Common myeloid progenitor, CD34-positive (primary cell): ENCODE measurements at places on chromosomes 11 and 22.

DNA sequence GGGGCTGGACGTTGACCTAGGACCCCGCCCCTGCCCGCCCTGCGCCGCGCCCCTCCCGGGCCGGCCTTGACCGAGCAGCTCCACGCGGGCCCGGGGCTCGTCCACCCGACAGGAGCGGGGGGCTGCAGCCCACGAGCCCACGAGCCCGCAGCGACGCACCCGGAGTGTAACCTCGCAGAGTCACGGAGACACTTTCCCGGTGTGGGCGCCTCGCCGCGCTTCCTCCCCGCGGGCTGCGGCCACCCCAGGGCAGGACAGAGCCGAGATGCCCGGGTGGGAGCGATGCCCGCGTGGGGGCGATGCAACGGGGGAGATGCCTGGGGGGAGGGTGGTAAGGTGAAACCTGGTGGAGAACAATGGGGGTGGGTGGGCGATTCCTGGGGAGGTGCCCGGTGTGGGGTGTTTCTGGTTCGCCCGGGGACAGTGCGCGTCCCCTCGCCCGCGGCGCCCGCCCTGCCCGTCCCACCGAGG lies 4.9 kb upstream of the ZBED4 start:
- H3K36me3 ChIP-seq = no peaks in the 10 kb centered on the region
- peak; percentile 58 for DNase-seq
- H3K27me3 ChIP-seq = no peaks in the 10 kb centered on the region
- no peak overlapping the region for H3K27ac ChIP-seq

- peaks cover 15% of the 10 kb centered on the region for H3K4me1 ChIP-seq
- no peak for DNase-seq
- H3K27me3 ChIP-seq = no peaks in the 10 kb centered on the region
- H3K27ac ChIP-seq = no peak overlapping the region
These were observed 224.3 kb downstream of the DSCAML1 start for GRCh38 chr11:117572671-117573070.

DNA sequence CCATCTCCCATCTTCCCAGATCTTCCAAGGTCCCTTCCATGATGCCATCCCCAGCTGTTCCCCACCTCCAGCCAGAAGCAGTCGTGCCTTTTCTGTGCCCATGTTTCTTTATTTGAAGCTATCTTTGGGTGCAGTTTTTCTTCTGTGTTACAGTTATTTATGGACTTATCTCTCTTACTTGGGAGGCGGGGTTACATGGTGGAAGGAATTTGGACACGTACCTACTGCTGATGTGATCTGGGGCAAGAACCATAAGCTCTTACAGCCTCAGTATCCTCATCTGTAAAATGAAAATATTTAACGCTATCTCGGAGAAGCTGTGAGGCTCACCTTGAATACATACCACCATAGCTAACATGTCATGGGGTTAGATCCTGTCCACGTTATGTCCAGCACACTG lies 98.9 kb downstream of the ZBTB16 start:
- peaks cover 19% of the 10 kb centered on the region for H3K36me3 ChIP-seq
- no peak overlapping the region for H3K4me3 ChIP-seq
- H3K27me3 ChIP-seq = no peaks in the 10 kb centered on the region

- no peak overlapping the region for H3K4me3 ChIP-seq
- DNase-seq = no peak
- H3K27me3 ChIP-seq = no peaks in the 10 kb centered on the region
- no peak overlapping the region for H3K27ac ChIP-seq
- no peaks in the 10 kb centered on the region for H3K36me3 ChIP-seq
These were observed 41.1 kb downstream of the RPS6KA4 start for GRCh38 chr11:64400102-64400501.

DNA sequence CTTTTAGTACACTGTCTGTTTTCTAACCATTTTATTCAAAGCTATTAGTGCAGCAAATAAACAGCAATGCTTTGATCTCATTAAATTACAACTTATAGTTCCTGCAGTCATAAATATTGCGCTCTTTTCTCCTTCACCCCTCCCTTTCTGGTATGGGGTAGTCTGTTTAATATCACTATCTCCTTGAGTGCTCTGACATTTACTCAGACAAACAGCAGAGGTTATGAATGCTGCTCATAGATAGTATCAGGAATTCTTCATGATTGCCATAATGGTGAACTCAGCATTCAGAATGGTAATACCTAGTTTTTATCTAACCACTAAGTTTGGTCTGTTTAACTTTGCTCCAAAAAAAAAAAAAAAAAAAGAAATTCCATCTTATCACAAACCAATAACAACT lies 87.4 kb downstream of the EIF3M start:
- DNase-seq = no peak
- H3K4me3 ChIP-seq = no peak overlapping the region
- no peaks in the 10 kb centered on the region for H3K27me3 ChIP-seq
- no peaks in the 10 kb centered on the region for H3K4me1 ChIP-seq
- no peak overlapping the region for H3K27ac ChIP-seq

- H3K27ac ChIP-seq = no peak overlapping the region
- no peaks in the 10 kb centered on the region for H3K27me3 ChIP-seq
- peaks cover 2% of the 10 kb centered on the region for H3K4me1 ChIP-seq
- DNase-seq = no peak
- no peak overlapping the region for H3K4me3 ChIP-seq
These were observed 15.2 kb upstream of the EIF3D start for GRCh38 chr22:36544107-36544620.

DNA sequence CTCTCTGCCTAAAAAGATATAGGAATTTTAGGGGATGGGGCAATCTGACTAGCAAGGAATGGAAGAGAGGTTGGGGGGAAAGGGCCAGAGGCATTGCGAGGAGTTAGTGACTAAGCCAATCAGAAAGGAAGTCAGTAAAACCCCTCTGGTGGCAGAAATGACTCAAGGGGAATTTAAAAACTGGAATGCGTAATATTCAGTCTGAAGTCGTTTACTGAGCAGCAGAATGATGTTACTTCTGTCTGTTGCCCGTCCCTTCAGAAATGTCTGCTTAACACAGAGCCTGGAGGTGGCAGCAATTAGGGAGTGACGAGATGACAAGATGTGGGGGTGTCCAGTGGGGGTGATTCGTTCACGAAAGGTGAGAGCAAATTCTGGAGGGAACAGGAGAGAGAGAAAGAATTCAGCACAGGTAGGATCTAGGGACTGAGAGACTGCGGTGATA lies 107.7 kb upstream of the CLMP start:
- H3K27me3 ChIP-seq = no peaks in the 10 kb centered on the region
- H3K36me3 ChIP-seq = no peaks in the 10 kb centered on the region
- peaks cover 42% of the 10 kb centered on the region for H3K4me1 ChIP-seq
- DNase-seq = peak; percentile 62
- no peak overlapping the region for H3K4me3 ChIP-seq

GRCh38 chr11:113274713-113275582 lies 39.4 kb upstream of the TTC12 start:
- H3K27ac ChIP-seq = no peak overlapping the region
- no peaks in the 10 kb centered on the region for H3K27me3 ChIP-seq
- H3K36me3 ChIP-seq = no peaks in the 10 kb centered on the region
- no peaks in the 10 kb centered on the region for H3K4me1 ChIP-seq
- DNase-seq = no peak

DNA sequence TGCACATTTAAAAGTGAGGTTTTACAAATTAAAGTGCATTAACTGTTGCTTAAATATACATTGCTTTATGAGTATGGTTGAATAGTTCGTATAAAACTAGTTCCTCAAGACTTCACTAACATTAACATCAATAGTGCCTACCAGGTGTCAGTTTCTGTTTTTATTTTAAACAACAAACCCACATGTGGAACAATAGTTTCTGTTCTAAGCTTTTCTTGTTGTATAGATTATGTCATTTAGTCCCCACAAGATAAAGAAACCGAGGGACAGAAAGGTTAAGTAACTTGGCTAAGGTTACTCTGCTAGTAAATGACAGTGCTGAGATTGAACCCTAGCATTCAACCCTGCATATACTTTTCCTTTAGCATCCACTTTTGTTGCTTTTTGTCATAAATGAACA lies 41.4 kb upstream of the ST14 start:
- H3K4me3 ChIP-seq = no peak overlapping the region
- no peaks in the 10 kb centered on the region for H3K27me3 ChIP-seq
- no peak overlapping the region for H3K27ac ChIP-seq
- no peak for DNase-seq
- H3K4me1 ChIP-seq = peaks cover 23% of the 10 kb centered on the region

GRCh38 chr11:26134481-26135355 lies 197.2 kb upstream of the ANO3 start:
- no peaks in the 10 kb centered on the region for H3K36me3 ChIP-seq
- DNase-seq = no peak
- no peak overlapping the region for H3K4me3 ChIP-seq
- H3K27ac ChIP-seq = no peak overlapping the region

DNA sequence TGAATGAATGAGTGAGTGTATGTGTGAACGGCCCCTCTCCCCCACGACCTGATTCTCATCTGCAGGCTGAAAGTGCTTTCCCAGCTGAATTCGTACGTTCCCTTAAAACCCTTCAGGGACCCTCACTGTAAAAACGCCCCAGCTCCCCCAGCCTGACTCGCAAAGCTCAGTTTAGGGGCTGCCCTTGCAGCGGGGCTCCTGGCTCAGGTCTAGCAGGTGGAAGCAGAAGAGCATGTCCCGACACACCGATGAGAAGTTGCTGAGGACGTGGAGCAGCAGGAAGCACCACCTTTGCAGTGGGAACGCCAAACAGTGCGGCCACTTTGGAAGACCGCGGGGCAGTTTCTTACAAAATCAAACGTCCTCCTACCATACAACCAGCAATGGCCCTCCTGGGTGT lies 3.6 kb upstream of the MRPL23 start:
- H3K36me3 ChIP-seq = no peaks in the 10 kb centered on the region
- no peak overlapping the region for H3K4me3 ChIP-seq
- no peaks in the 10 kb centered on the region for H3K27me3 ChIP-seq
- H3K4me1 ChIP-seq = no peaks in the 10 kb centered on the region
- H3K27ac ChIP-seq = no peak overlapping the region

- peaks cover 47% of the 10 kb centered on the region for H3K4me1 ChIP-seq
- no peaks in the 10 kb centered on the region for H3K27me3 ChIP-seq
- no peak overlapping the region for H3K4me3 ChIP-seq
- no peaks in the 10 kb centered on the region for H3K36me3 ChIP-seq
These were observed 1.8 kb upstream of the TALDO1 start for GRCh38 chr11:745428-745827.

GRCh38 chr11:134041349-134041748 lies 27.5 kb upstream of the JAM3 start:
- H3K4me3 ChIP-seq = no peak overlapping the region
- no peak for DNase-seq
- H3K36me3 ChIP-seq = no peaks in the 10 kb centered on the region
- no peaks in the 10 kb centered on the region for H3K27me3 ChIP-seq
- no peak overlapping the region for H3K27ac ChIP-seq

GRCh38 chr11:47689480-47689879 lies 25.7 kb downstream of the AGBL2 start:
- no peak overlapping the region for H3K4me3 ChIP-seq
- no peak for DNase-seq
- no peaks in the 10 kb centered on the region for H3K27me3 ChIP-seq
- H3K4me1 ChIP-seq = no peaks in the 10 kb centered on the region
- H3K27ac ChIP-seq = no peak overlapping the region

DNA sequence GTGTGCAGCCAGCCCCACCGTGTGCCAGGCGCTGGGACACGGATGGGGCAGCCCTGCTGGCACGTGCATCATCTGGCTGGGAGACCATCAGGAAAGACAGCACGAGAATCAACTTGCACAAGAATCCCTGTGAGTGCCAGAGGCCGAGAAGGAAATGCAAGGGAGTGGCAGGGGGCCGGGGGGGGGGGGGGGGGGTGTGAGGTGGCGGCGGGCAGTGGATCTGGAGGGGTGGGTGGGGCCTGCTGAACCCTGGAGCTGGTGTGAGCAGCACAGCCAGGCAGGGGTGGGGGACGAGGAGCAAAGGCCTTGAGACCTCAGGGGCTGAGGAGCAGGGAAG lies 14.0 kb upstream of the FLRT1 start:
- H3K4me1 ChIP-seq = peaks cover 1% of the 10 kb centered on the region
- no peaks in the 10 kb centered on the region for H3K36me3 ChIP-seq
- no peak overlapping the region for H3K4me3 ChIP-seq
- DNase-seq = no peak

DNA sequence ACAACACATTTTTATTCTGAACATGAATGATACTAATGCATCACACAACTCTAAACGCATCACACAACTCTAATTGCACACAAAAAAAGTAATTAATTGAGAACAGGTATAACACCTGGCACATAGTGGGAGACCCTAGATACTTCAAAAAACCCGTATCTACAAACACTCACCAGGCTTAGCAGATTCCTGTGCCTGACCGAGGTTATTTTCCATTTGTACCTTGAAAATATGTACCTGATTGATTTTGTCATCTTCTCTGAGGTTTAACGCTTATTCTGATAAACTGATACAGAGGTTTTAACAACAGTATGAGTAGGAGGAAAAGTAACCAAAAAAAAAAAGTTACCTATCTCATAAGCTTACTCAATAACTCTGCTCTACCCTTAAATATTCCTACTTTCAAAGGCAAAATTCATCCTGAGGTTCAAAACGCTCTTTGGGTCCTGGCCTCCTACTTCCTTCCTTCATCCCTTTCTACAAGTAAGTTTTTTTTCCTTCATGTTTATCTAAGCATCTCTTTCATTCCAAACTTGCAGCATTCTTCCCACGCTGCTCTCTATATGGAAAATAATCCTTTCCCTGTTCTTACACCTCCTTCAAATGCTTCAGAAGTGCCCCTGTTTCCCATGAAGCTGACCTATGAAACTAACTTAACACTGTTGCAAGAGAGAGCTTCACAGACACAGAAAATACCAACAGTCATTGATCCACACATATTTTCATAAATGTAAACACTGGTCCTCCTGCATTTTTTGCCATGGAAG lies 73.3 kb downstream of the ETS1 start:
- H3K27me3 ChIP-seq = no peaks in the 10 kb centered on the region
- no peak overlapping the region for H3K4me3 ChIP-seq
- H3K27ac ChIP-seq = no peak overlapping the region
- no peaks in the 10 kb centered on the region for H3K4me1 ChIP-seq
- peaks cover 13% of the 10 kb centered on the region for H3K36me3 ChIP-seq

GRCh38 chr11:5275369-5276110 lies 5.8 kb upstream of the HBE1 start:
- no peak overlapping the region for H3K4me3 ChIP-seq
- peak; percentile 76 for DNase-seq
- H3K27ac ChIP-seq = peak overlapping the region; percentile 65
- no peaks in the 10 kb centered on the region for H3K27me3 ChIP-seq
- H3K4me1 ChIP-seq = no peaks in the 10 kb centered on the region
- H3K36me3 ChIP-seq = no peaks in the 10 kb centered on the region

DNA sequence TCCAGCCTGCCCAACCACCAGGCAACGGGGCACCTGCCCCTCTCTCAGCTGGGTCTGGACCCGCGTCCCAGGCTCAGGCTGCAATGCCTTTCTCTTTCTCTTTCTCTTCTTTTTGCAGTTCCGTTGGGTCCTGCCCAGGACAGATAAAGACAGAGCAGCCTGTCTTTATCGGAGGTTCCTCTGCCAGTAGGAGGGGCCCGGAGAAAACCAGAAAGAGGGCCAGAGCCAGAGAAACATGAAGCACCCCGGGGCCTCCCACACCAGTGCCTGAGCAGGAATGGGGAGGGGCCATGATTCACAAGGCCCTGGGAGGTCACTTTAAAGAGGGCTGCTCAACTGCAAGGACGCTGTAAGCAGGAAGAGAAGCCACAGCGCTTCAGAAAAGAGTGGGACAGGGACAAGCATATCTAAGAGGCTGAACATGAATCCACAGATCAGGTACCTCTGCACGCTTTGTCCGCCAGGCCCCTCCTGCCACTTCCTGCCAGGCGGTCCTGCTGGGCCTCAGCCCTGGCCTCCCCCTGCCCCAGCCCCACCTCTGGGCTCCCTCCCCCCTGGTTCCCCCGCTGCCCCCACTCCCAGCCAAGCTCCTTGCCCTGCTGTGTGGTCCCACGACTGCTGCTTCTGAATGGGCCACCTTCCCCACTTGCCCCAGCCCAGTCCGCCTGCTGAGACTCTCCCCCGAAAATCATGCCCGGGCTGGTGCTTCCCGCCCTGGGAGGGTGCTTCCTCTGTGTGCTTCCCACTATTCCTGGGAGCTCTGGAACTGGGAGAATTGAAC lies at the start of gene APOBEC3C:
Gene APOBEC3C (plus strand): TSS at position 316 of the 781 bp plus-strand sequence. CDS start 106 bp downstream, at position 422.
- H3K27ac ChIP-seq = peak within 1 kb of the TSS; percentile 84
- peaks cover 28% of the 10 kb centered on the region for H3K4me1 ChIP-seq
- peak within 1 kb of the TSS; percentile 67 for H3K4me3 ChIP-seq
